ENCODE measurements at places on chromosomes 2 and 18.

DNA sequence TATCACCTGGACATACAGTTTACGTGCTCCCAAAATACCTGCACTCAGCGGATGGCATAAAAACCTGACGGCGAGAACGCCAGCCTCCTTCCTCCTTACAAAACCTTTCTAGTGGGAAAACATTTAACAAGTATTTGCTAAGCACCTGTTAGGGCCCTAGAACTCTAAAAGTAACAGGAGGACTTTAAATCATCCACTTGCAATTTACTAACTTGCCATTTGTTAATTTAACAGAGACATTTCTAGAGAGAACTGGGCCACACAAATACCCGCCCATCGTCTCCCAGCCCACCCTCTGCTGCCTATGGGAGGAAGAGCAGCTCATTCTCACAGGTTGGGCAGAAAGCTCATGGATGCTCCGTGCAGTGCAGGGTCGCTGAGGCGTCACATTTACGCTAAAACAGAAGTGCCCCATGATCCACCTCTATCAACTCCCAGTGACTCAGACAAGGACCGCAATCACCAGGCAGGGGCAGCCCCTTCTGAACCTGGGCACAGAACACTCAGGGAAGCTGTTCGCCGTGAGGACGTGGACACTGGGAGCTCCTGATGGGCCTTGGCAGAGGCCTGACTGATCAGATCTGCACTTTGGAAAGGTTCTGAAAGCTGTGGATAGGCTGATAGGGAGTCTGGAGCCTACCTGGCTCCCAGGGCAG, 106.9 kb downstream of the HDAC4 start:
- peak; percentile 45 for DNase-seq

DNA sequence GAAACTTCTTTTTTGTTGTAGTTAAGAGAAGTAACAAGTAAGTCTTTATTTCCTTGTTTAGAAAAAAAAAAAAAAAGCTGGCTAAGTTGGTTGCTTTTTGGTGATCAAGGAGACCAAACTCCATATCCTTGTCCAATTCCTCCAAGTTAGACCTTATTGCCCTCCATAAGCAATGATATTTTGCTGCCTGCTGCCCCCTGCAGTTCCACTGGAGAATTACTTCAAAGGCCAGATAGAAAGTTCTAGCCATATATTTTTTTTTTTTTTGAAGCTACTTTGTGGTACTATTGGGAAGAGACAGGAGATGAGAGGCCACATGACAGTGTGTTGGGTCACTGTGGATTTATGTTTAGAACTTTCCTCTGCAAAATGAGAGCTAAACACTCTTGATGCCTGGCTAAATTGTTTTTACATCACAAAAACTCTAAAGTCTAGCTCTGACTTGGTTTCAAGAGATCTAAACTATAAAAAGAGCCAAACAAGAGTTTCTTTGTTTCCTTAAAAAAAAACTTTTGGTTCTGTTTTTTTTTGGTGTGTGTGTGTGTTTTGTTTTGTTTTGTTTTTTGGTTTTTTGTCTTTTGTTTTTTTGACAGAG, 80.7 kb upstream of the RASGRP3 start:
- peak; percentile 46 for DNase-seq

DNA sequence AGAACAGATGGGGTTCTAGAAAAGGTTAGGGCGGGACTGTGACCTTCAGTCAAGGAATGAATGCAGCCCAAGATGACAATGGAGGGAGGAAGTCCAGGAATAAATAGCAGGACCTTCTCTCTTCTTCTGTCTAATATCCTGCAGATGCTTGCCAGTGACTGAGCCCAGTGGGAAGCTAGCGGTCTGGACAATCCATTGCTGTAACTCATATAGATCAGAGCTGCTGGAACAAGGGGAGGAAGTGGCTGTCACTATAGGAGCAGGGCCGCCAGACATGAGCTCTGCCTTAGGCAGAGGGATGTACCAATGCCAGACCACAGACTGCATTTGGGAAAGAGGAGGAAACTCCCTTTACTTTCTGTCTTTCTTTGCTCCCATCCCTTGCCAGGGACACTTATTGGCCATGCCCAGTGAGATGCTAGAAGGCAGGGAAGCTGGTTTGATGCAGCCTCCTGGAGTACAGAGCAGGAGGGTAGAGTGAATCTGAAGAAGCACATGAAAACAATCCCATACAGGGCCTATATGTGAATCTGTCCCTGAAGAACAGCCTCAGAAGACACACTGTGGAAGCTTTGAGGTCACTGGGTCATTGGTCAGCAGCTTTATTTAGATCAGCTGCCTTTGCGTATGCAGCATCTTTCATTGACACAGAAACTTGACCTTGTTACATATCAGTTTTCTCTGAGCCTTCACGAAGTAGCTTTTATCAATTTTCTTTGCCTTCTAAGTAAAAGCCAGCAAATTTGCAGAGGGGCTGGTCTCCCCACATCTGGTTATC, 65.4 kb downstream of the CCDC85A start:
- DNase-seq = no peak

DNA sequence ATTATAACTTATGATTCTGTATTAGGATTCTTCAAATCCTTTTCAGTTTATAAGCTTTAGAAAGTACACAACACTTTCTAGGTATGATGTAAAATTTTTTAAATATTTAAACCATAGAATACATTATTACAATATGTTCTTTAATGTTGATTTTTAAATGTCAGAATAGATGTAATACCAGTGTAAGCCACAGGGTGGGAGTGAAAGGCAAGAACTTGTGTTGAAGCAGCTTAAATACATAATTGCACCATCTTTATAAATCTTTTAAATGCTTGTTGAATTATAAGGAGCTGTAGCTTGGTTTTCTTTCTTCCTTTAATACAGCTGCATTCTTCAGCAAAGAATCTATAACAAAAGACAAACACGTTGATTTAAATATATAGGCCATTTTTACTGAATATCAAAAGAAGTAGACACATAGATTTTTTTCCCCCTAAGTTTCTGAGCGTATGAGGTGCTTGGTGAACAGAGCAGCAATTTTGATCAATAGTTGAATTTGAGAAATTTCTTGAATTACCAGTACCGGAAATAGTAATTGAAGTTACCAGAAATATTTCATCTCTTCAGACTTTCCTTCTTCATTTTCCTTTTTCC, 63.0 kb downstream of the TANK start:
- peak; percentile 66 for DNase-seq

- DNase-seq = no peak
These were observed 66.1 kb upstream of the RGPD5 start for GRCh38 chr2:109727929-109728447.

- DNase-seq = peak; percentile 42
These were observed 1.4 kb downstream of the ARL4C start for GRCh38 chr2:234495251-234496054.

DNA sequence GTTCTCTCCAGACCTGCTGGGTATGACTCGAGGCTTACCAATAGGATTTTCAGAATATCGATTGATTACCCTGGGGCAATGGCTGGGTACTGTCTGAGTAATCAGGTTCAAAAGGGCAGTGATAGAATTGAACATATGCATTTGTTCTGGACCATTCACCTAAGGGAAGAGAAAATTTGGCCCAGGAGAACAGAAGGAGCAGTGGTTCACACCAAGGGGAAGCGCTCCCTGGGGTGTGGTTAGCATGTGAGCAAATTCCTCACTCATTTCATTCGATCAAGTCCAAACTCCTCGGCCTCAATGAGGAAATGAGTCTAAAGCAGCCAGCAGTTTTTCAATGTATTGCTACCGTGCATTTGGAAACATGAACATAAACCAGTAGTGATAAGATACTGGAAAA, 55.6 kb downstream of the CYP26B1 start:
- DNase-seq = no peak

DNA sequence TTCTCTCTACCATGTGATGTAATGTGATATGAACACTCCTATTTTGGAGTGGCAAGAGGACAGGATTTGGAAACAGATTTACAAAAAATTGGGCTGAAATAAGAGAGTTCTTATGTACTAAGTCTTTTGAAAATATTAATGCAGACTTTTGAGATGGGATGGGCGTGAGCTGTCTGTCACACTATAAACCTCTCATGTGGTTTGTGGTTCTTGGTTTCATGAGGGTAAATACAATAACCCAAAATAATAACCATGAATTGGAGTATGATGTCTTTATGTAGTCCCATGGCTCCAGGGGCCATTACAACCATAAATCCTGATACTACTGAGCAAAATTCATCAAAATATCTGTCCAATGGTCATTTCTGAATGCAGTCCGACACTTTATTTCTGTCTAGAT, 668.0 kb downstream of the MBD2 start:
- no peak for DNase-seq

GRCh38 chr2:138455691-138456090, 45.9 kb upstream of the SPOPL start:
- no peak for DNase-seq

DNA sequence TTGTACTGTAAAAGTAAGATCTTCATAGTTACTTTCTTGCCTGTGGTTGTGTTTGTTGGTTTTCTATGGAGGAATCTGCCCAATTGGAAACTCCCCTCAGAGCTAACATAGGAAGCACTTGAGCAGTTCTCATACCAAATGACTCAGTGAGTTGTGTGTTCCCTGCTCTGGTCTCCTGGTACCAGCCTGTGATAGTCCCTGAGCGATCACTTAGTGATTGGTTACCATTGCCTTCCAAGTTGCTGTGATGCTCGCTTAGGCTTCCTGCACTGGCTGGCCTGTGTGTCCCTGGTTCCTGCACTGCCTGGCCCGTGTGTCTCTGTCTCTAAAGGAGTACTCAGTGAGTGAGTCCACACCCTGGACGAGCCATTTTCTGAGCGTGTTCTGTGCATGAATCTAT, 133.0 kb downstream of the MAP4K4 start:
- DNase-seq = no peak

Data from CD4-positive, alpha-beta T cell treated with Interleukin-10 for 1 hour (primary cell).